ENCODE measurements at places on chromosomes 7 and 10.

GRCh38 chr10:46272863-46273415 is 13.9 kb upstream of the ANTXRL start:
- DNase-seq: no peak

DNA sequence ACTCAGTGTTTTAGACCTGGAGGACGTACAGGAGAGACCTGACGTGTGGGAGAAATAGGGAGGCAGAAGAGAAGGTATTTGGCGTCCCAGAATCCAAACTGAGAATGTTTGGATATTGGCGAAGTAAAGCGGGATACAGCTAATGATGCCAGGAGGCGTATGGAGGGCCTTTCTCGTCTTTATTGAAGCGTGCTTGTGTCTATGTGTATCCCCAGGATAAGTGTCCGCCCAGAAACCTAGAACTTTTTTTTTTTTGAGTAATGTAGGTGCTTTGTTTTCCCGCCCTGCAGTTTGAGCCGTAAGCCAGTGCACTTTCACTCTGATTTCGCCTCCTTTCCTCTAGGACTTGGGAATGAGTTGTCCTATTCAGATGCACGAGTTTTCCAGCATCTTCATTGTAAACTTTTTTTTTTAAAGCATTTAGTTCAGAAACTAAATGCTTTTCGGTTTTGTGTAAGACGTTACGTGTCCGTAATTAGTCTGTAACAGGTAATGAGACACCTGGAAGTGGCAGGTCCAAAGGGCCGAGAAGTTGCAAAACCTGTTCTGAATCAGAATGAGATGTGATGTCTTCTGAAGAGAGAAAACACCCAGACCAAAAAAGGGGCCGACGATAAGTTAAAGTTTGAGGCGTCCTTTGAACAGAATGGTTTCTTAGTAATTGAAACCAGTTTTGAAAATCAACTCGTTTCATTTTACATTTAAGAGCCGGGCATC is 746 bp downstream of the ARL5B start:
- peak; percentile 38 for DNase-seq

DNA sequence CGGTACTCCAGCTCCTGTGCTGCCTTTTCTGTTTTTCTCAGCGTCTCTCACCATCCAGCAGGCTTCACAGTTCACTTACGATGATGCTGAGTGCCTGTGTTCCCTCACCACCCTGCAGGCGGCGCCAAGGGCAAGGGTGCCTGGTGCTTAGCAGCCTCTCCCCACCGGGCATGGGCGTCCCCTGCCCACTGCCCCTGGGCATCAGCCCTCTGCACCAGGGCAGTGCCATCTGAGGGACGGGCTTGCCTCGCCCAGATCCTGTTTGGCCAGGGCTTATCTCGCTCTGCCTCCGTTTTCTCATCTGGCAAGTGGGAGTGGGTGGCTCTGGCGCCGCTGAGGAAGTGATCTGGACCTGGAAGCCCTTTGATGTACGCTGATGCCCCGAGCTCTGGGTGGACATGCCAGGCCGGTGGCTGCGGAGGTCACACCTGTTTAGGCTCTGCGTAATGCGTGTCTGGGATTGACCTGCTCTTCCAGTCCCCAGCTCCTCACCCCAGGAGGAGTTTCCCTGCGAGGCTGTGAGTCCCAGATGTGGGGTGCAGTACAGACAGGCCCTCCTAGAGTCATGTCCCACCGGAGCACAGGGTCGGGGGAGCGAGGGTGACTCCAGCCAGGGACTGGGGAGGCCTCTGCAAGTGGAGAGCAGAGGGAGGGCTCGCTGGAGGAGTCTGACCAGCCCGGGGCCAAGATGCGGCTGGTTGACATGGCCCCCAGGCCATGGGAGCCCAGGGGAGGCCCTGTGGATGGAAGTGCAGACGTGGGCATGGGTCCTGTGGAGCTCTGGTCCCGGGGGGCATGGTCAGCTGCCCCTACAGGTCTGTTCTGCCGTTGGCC is 11.8 kb downstream of the TTYH3 start:
- no peak for DNase-seq

DNA sequence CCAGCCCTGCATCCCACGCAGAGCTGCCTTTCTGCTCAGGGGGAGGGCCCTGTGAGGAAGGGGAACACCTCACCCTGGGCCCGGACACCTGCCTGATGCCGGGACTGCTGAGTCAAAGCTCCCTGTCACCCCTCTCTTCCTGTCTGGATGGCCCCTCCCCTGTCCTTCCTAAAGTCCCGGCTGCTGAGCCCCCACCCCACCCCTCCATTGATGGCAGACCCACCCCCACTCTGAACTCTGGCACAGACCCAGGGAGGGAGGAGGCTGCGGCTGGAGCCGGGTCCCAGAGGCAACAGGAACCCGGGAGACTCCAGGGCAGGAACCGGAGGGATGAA is 78.7 kb downstream of the ELFN1 start:
- no peak for DNase-seq

DNA sequence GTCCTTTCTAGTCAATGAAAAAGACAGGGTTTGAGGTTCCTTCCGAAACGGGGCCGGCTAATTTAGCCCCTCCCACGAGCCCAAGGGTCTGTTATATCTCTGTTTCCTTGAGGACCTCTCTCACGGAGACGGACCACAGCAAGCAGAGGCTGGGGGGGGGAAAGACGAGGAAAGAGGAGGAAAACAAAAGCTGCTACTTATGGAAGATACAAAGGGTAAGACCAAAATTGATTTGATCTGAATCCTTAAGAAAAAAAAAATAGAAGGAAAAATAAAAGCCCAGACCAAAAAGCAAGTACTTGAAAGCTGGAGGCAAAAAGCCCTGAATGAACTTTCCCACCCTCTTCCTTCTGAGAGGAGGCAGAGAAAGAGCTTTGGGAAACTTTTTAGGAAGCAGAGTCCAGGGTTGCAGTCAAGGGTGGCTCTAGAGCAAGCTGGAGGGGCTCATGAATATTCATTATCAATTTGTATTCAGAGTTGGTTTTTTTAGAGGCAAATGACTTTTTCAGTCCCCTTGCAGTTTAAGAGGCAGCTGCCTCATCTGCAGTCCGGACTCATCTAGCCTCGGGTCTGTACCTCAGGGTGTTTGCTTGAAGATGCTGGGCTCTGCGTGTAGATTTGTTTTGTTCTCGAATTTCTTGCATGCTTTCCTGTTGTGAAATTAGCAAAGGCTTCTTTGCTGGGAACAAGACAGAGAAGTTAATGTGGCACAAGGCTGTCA is at the start of gene ENTPD1:
Gene ENTPD1, plus strand, starts transcription at position 123 of the 721 bp plus-strand sequence. Its CDS starts 77 bp downstream, at position 200.
- peak; percentile 8 for DNase-seq

DNA sequence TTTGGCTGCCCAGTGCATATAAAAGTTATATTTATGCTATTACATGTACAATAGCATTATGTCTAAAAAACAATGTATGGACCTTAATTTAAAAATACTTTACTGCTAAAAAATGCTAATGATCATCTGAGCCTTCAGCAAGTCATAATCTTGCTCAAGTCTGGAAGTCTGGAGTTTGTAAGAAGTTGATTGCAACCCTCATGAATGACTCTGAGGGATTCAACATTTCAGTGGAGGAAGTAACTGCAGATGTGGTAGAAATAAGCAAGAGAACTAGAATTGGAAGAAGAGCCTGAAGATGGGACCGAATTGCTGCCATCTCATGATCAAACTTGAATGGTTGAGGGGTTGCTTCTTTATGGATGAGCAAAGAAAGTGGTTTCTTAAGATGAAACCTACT is 13.0 kb upstream of the ADAMTS14 start:
- no peak for DNase-seq

Measured in CD4-positive, alpha-beta T cell treated with Interleukin-21 for 1 hour (primary cell).